ENCODE measurements at places on chromosomes 2 and 18.

DNA sequence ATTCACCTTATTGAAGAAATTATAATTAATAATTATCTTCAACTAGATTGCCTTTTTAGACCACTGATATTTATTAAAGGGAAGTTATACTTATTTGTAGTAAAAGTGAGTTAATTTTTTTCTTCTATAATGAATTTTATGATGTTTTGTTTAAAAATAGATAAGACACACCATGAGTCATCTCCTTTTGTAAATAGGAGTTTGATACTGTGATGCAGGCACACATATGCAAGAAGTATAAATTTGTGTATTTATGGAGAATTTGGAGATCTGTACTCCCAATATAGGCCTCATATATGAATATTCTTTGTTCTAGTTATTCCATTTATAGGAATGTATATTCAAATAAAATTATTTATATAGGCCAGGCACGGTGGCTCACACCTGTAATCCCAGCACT is 703.5 kb upstream of the CHAC2 start:
- DNase-seq, result no peak

- DNase-seq, result no peak
Measured at GRCh38 chr2:12730265-12730664, 13.5 kb downstream of the TRIB2 start.

DNA sequence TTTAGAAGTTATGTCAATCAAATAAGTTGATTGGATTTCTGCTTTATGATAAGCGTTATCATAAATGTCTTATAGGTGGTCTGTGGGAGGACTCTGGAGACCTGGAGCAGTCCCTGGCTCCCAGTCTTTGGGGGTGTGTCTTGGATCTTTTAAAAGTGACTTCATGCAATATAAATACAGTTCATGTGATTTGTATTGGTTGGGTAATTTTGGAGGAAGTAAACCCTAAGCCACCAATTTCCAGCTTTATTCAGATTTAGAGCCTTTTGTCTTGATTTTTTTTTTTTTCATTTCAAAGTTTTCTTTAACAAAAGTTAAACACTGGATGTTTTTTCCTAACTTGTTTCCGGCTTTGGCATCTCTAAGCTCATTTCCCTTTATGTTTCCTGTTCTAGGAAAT is 68.8 kb downstream of the MAP4K4 start:
- DNase-seq, result no peak

DNA sequence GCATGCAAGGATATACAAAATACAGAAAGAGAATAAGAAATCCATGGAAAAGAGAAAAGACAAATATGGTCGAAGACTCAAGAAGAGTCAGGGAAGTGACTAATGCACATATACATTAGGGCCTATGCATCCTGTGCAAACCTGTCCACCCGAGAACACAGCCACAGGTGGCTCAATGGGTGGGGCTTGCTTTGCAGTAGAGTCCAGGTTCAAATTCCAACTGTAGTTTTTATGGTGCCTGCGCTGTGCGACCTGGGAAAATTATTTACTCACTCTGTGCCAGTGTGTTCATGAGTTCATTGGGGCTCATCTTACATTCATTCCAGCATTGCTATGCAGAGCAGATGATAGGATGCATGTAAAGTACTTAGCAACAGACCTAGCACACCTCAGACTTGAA is 244.7 kb downstream of the CTNNA2 start:
- DNase-seq, result no peak

- no peak for DNase-seq
Measured at GRCh38 chr18:26909599-26910290, 44.2 kb upstream of the AQP4 start.

- no peak for DNase-seq
Measured at GRCh38 chr2:236014408-236015131, 153.6 kb downstream of the GBX2 start.

DNA sequence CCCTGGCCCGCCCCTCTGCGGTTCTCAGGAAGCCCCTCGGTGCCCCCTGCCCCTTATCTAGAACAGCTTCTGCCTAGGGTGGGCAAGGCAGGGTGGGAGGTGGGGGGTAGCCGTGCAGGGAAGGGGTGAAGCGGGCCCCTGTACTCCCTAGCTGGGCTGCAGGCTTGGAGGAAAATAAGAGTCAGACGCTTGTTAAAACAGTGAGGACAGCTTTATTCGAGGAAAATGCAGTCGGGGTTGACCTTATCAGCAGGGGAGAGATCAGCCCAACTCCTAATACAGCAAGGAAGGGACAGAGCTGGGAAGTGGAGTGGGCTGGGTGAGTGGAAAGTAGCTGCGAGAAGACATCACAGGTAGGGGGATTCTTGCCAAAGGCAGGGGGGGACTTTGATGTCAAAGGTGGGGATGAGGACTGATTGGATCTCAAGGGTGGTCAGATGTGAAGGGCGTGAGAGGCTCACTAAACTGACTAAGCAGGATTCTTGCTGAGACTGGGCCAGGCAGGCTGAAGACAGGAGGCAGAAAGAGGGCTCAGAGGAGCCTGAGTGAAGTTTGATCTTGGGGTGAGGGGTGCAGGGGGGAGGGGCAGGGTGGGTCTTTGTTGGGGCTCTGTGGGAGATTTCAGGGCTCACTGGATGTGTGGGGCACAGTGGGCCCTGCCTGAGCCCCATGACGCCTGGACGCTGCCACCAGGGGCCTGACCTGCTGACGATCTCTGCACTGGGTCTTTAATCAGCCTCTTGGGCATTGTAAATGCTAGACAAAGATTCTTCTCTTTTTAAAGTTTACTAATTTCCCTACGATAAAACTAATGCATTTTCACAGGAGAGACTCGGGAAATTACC is 29.9 kb downstream of the HPCAL1 start:
- no peak for DNase-seq

DNA sequence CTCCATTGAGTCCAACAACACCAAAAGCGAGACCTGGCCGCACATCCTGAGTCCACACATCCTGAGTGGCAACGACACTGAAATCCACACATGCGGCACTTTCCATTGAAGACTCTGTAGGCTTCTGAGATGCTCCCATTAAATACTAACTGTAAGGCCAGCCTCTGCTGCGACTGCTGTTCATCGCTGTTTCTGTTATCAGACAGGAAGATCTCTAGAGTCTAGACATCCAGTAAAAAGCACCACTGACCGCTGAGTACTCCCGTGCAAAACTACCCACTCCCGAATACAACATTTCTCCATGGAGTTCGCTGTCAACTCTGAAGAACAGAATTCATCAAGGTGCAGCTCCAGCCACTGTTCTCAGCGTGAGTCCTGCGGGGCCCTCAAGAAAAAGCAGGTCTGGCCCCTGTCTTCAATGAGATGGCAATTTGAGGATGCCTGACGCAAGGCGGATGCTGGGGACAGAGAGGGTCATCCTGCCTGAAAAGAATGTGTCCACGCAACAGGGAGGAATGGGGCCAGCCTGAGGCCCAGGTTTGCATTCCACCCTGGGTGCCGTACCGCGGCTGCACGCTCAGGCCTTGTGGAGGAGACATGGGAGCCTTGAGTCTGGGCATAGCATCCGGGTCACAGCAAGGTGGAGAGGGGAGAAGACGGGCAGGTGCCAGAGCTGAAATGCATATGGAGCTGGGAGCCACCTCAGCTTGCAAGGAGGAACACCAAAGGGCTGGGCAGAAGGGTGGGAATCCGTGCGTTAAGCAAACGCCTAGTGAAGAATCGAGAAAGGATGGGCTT is 61.9 kb downstream of the ZNF516 start:
- DNase-seq, result no peak

DNA sequence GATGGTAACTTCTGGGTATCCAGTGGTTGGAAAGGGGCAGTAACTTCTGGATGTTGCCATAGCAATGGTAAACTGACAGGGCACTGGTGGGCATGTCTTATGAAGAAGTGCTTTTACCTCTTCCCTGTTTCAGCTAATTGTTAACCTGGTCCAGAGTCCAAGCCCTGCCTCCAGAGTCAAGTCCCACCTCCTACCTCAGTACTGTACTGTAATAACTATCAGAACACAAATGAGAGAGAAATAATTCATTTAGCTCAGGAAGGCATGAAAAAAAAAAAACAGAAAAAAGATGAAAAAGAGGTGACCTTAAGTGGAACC is 237.0 kb downstream of the ZNF804A start:
- no peak for DNase-seq

DNA sequence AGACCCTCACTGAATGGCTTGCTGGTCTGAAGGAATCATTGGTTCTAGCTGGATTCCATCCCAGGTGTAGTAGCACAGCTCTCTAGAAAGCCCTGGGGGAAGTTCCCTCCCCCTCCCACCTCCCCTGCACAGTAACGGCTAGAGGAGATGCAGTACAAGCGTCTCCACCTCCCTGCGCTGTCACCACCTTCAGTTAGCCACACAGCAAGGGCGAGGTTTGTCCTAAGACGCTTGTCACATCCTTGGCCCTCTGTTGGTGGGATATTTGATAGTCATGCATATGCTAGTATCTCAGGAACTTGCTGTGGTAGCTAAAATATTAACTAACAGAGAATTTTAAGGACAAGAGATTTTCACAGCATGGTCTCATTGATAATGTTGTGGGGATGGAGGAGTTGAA is 19.4 kb downstream of the TRAPPC12 start:
- no peak for DNase-seq

DNA sequence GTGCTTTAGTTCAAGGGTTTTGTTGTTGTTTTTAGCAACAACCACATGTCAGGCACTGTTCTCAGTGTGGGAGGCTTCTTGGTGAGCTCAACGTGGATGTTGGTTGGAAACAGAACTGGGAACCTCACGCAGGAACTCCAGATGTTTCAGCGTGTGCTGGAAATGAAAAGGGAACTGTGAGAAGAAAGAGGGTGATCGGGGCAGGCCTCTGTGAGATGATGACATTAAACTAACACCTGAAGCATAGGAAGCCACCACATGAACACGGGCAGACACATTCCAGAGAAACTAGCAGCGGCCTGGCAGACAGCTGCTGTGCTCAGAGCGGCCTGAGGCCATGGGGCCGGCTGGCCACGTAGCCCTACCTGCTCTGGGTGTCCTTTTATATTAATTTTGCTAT is 66.4 kb downstream of the COA5 start:
- no peak for DNase-seq

GRCh38 chr2:226795281-226796011 is 4.2 kb downstream of the IRS1 start:
- DNase-seq, result no peak

DNA sequence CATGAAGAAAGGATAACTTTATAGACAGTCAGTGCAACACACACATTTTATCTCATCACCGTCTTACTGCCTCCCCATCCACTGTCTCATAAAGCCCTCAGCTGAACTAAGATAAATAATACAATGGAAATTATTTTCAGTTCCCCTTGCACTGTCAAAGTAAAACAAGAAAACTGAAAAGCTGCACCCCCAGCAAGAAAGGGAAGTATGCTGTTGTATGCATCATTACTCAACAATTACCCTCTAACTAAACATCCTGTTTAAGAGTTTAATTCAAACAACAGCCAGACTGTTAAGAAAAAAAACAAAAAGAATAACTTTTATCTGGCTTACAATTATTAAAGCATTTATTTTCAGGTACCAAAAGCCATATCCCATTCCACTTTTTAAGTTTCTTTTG is 25.0 kb downstream of the MPPE1 start:
- DNase-seq, result no peak

DNA sequence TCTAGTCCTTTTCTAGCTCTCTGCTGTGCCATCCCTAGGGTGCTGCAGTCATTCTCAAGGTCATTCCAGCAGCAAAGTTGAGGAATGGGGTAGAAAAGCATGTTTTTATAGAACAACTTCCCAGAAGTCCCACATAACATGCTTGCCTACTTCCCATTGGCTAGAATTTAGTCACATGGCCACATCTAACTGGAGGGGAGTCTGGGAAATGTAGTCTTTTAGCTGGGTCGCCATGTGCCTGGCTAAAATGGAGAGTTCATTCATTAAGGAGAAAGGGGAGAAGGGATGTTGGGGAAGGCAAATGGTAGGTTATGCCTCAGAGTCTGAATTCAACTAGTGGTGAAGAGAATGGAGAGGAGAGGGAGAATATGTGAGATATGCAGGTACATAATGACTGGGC is 85.7 kb downstream of the SLC4A3 start:
- DNase-seq, result no peak

DNA sequence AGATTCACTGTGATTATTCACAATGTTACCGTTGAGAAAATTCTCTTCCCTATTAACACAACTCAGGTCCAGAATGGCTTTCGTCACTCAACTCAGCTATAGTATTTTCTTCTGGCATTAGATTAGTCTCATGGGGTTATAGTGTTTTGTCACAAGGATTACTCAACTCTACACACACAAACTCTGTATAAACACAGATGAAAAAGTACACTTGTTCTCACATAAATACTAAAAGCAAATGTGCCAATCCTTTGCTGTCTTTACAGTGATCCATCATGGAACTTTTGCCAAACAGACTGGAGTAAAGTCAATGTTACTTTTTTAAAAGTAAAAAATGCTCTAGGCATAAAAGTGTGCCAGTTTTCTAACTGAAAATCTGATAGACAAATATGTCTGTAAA is 267.6 kb downstream of the RBM43 start:
- no peak for DNase-seq

GRCh38 chr2:11022591-11023273 is 111.0 kb downstream of the KCNF1 start:
- no peak for DNase-seq

GRCh38 chr2:179226203-179226960 is 38.2 kb downstream of the SESTD1 start:
- DNase-seq, result no peak

DNA sequence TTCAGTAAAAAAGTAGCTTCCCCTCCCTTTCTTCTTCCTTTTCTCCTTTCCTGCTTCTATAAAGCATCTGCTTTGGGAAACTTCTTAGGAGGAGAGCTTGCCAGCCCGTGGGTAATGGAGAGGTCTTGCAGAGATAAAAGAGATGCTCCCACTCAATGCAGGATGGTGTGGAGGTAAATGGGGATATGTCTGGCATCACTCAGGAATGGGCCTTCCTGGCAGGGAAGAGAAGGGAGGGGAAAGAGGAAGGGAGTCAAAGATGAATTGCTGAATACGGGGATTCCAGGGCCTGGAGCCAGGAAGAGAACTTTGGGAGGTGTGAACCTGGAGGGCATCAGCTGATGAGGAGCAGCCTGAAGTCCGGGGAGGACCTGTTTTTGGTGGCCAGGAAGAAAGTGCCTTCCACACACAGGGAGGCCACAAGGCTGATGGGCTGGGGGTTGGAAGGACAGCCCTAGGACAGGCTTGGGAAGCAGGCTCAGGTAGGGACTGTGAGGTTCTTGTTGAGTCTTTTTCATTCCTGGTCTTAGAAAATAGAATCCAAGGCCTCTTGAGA is 25.2 kb downstream of the IL1B start:
- no peak for DNase-seq

- DNase-seq, result no peak
Measured at GRCh38 chr2:102080451-102081242, 61.9 kb upstream of the IL1R1 start.

GRCh38 chr2:216633616-216634369 is 573 bp downstream of the IGFBP2 start:
- DNase-seq, result no peak

- DNase-seq, result no peak
Measured at GRCh38 chr2:94979406-94980375, 45.8 kb upstream of the MAL start.

DNA sequence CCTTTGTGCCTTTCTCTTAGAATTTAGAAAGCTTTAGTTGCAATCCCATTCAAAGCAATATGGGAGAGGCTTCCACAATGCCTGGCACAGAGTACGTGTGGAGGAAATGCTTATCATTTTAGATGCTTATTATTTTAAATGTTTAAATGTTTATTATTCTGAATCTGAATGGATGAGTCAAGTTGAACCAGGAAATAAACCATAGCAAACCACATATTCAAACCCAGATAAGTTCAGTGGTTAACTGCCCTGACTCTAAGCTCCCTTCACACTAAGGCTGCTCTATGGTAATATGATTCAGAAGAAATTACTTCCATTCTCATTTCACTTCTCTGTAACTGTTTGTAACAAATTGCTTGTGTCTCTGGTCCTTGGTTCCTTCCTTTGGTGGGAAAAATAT is 5.2 kb upstream of the PPP4R1 start:
- DNase-seq, result no peak

GRCh38 chr2:96898641-96899412 is 28.9 kb upstream of the SEMA4C start:
- no peak for DNase-seq
